NCI-H1930 (cell line): ENCODE measurements at places on chromosomes 3 and 15.

GRCh38 chr3:87052499-87053260, 61.7 kb upstream of the VGLL3 start:
- DNase-seq = no peak

- DNase-seq = no peak
Measured at GRCh38 chr3:26845194-26845593, 222.6 kb downstream of the LRRC3B start.

- DNase-seq = no peak
Measured at GRCh38 chr3:138971766-138972320, 24.8 kb downstream of the FOXL2NB start.

DNA sequence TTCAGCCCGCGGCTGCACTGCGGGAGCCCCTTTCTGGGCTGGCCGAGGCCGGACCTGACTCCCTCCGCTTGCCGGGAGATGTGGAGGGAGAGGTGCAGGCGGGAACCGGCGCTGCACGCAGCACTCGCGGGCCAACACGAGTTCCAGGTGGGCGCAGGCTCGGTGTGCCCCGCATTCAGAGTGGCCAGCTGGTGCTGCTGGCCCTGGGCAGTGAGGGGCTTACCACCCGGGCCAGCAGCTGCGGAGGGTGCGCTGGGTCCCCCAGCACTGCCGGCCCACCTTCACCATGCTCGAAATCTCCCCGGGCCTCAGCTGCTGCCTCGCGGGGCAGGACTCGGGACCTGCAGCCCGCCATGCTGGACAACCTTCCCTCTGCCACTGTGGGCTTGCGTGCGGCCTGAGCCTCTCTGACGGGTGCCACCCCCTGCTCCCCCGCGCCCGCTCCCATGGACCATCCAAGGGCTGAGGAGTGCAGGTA, 733.5 kb upstream of the CCDC54 start:
- DNase-seq = no peak

- DNase-seq = no peak
Measured at GRCh38 chr3:134291319-134292254, 40.9 kb upstream of the RYK start.

DNA sequence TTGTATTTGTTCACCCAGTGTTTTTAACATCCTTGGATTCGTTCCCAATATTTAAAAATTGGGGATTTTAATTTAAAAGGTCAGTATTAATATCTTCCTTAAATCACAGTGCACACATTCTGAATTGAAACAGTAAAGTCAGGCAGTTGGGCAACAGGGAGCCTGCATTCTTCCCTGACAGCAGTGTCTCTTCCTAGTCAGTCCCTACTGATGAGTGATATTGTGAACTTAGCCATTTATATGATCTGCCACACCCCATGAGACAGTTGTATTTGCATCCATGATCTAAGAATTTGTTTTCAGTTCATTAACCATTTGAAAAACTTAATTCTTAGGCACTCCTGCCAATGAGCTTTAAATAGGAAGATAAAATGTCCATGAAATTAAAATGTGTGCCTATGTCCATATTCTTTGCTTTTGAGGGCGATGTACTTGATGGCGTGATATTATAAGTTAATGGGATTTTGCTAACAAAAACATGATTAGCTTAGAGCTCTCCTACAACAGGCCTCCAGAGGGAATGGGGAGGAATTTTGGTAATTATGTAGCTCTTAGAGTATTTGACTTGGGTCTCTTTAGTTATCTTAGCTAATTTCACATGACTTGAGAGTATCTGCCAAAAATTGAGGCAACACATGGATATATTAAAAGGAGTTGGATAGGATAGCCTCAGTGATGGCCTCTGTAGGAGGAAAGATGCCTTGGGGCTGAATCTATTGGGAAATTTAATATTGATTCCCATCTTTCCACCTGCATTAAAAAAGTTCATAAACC, 219.3 kb downstream of the PTPRG start:
- no peak for DNase-seq

- DNase-seq = no peak
Measured at GRCh38 chr3:58202917-58203360, 7.8 kb downstream of the DNASE1L3 start.

- DNase-seq = no peak
Measured at GRCh38 chr3:42674146-42674545, 11.2 kb upstream of the KLHL40 start.

DNA sequence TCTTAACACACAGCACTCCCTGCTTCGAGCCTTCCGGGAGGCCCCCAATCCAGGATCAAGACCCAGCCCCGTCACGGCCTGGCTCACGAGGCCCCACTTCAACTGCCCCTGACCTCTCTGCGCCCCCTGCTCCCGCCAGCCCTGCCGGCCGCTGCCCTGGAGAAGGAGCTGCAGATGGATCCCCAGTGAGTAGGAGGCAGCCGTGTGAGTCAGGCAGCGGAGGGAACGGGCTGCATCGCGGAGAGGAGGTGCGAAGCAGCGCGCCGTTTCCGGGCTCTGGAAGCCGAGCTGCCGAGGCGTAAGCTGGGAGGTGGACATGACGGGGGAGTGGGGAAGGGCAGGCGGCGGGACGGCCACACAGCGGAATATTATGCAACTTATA, 133.4 kb downstream of the TPRA1 start:
- no peak for DNase-seq

GRCh38 chr3:73036694-73037591, 24.5 kb upstream of the EBLN2 start:
- DNase-seq = no peak

DNA sequence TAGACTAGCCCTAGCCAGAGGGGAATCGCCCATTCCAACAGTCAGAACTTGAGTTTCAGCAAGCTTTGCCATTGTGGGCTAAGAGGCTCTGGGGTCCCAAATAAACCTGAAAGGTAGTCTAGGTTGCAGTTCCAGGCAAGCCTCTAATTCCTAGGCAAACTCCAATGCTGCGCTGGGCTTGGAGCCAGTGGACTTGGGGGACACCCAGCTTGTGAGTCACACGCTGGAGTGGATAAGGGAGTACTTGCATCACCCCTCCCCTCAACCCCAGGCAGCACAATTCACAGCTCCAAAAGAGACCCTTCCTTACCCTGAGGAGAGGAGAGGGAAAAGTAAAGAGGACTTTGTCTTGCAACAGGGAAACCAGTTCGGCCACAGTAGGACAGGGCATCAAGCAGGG, 105.2 kb upstream of the DPPA4 start:
- no peak for DNase-seq

GRCh38 chr3:126944089-126944965, 38.6 kb upstream of the PLXNA1 start:
- DNase-seq = no peak

DNA sequence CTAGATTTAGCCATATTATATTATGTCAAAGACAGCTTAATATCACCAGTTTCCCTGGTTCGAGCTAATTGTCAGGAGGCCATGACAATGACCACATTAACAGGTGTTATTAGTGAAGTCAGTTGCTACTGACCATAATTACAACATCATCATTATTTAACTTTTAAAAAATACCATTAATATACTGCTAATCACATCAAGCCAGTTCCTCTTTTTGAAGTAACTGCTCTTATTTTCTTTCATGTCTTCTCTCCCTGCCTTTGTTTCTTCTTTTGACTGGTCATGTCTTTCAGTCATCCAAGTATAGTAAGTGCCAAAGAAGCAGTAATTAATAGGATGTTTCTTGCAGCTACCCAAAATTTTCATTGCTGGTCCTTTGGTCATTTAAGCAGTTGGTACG, 61.6 kb downstream of the CMSS1 start:
- DNase-seq = no peak

DNA sequence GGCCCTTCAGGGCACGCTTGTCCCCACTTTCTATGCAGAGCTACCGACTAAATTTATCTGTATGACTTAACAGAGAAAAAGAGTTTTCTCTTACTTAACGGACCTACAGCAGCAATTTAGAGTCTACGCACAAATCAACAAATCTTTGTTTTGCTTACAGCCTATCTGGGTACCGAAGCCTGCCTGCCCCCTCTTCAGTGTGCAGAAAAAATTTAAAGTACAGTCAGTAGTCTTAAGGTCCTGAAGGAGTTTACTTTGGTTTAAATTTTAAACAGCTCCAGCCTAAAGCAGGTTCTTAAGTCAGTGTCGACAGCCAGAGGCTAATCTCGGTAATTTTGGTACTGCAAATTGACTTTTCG, 570 bp downstream of the SACM1L start:
- DNase-seq = no peak

DNA sequence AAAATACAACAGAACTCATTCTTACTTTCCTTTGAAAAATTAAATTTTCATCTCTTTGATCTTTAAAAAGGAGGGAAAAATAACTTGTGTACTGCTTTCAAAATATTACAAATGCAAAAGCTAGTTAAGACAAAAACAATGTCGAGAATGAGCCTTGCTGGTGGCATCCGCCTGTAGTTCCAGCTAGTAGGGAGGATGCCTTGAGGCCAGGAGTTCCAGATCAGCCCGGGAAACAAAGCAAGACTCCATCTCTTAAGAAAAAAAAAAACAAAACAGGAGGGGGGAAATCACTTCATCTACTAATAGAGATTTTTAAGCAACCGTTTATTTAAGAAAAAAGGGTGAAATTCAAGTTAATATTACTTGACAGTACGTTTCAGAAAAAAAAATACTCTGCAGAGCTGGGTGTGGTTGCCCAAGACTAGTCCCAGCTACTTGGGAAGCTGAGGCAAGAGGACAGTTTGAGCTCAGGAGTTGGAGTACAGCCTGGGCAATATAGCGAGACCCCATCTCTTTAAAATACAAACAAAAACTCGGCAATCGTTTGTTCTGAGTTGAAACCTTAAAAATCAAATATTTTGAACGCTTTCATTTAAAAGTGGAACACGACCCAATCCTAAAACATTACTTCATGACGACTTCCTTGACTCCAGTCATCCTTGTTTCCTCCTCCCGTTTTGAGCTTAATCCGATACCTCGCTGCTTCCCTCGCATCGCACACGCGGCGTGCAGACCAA, 1.2 kb downstream of the KPNA1 start:
- no peak for DNase-seq

DNA sequence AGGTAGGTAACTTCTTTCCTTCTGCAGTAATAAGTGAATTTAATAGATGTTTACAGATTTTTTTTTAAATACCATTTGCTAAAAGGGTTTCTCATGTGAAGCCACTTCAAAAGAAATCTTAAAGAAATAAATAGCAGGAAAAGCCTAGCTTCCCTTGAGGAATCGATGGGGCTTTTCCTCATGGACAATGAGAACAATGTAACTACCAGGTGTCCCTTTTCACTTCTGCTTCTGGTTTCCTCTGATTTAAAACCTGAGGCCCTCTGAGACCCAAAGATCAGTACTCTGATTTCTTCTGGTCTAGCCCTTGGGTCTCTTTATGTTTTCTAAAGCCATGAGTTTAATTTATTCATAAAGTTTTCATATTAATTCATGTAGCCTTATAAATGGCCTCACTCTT, 13.1 kb upstream of the TMEM42 start:
- DNase-seq = no peak

GRCh38 chr3:64028754-64029153, 5.5 kb upstream of the PSMD6 start:
- no peak for DNase-seq

DNA sequence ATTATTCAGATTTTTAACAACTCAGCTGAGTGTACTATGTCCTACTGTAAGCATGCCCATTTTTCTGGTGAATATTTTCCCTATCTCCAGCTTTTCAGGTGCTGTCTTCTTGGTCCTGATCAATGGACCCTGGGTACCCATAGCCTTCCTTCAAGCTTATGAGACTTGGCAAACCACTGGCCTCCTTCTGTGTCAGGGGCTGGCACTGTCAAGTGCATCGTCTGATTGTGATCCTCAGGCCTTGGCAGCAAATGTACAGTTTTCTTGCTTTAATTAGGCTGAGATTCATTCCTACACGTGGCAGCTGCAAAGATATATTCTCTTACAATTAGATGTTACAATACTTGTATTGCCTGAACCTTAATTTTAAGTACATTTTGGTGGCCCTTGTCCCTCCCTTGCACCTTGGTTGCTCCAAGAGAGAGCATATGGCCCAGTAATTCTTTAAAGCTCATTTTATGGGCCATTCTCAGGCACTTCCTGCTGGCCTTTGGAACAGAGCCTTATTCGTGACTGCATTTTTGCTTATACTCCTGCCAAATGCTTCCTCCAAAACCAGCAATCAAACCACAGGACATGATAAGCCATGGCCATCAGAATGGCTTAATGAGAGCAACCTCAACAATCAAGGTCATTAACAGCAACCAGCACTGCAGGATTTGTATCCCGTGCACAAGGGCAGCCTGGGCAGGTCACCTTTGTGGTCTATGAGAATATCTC, 179.9 kb downstream of the CNTN6 start:
- DNase-seq = no peak

- no peak for DNase-seq
Measured at GRCh38 chr3:108235290-108235689, 13.1 kb upstream of the IFT57 start.

DNA sequence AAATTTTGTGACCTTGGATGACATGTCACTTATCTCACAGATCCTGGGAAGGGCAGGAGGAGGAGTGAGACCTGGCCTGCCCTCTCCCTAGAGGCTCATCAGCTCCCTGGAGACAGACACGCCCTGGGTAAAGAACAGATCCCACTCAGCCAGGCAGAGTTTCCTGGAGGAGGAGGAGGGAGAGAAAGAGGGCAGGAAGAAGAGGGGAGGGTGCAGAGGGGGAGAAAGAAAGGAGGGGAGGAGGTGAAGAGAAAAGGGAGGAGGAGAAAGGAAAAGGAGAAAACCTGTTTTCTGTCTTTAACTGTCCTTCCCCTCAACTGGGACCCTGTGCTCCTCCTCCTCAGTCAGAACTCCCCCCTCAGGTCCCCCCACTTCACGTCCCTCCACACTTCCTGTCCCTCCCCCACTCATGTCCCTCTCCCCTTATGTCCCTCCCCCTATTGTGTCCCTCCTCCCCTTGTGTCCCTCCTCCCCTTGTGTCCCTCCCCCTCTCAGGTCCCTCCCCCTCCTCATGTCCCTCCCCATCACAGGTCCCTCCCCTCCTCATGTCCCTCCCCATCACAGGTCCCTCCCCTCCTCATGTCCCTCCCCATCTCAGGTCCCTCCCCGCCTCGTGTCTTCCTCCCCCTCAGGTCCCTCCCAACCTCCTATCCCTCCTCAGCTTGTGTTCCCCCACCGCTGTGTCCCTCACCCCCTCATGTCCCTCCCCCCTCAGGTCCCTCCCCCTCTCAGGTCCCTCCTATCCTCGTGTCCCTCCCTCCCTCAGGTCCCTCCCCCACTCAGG, 52.3 kb upstream of the CGNL1 start:
- no peak for DNase-seq

DNA sequence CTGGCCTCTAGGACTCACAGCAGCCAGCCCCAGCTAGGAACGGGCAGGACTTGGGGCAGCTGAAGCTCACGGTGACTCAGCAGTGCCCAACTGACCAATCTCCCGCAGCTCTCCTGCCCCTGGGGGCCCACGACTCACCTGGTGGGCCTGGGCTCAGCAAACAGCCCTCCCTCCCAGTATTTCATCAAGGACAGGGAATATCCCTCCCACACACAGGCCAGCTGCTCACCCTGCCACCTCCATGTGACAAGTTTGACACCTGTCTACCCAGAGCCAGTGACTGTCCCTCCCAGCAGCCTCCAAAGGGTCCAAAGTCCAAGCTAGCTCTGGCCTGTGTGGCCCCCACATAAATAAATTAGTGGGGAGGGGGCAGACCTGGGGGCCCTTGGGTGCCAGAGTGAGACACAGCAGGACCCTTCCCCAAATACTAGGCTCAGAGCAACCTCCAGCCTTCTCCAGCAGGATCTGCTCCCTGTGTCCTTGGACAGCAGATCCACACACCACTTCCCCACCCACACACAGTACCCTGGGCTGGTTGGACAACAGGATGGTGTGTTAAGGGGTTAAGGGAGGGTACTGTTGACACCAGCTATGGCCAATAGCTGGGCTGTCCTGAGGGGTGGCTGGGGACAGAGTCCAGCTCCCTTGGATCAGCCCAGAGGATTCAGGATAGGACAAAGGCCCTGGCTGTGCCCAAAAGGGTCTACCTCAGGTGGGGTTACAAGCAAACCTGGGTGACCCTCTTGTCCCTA, 4.3 kb downstream of the GNAT1 start:
- no peak for DNase-seq
